DMS53 (cell line): ENCODE measurements at places on chromosomes 4 and X.

GRCh38 chr4:52235552-52236201, 184.6 kb downstream of the SPATA18 start:
- no peak for DNase-seq

GRCh38 chr4:165343353-165344191, 16.1 kb downstream of the MSMO1 start:
- peak; percentile 28 for DNase-seq

DNA sequence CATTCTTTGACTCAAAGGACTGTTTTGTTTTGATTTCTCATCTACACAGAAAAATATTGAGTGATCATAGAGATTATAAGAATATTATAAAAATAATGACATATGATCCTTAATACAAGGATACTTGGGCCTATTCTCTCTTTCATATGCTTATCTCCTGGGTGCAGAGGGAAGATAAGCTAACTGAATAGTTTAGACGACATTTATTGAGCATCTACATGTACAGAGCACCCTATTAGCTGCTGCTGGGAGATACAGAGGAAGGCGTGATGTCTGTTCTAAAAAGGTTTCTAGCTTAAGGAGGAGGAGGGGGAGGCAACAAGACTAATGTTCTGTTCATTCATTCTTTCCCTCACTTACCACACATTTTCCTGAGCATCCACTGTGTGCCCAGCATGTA, 106.8 kb downstream of the HDAC8 start:
- no peak for DNase-seq

- no peak for DNase-seq
Observed at GRCh38 chrX:66654411-66654810, 15.5 kb upstream of the EDA2R start.

GRCh38 chr4:52841682-52842456, 20.2 kb upstream of the RASL11B start:
- DNase-seq: no peak

DNA sequence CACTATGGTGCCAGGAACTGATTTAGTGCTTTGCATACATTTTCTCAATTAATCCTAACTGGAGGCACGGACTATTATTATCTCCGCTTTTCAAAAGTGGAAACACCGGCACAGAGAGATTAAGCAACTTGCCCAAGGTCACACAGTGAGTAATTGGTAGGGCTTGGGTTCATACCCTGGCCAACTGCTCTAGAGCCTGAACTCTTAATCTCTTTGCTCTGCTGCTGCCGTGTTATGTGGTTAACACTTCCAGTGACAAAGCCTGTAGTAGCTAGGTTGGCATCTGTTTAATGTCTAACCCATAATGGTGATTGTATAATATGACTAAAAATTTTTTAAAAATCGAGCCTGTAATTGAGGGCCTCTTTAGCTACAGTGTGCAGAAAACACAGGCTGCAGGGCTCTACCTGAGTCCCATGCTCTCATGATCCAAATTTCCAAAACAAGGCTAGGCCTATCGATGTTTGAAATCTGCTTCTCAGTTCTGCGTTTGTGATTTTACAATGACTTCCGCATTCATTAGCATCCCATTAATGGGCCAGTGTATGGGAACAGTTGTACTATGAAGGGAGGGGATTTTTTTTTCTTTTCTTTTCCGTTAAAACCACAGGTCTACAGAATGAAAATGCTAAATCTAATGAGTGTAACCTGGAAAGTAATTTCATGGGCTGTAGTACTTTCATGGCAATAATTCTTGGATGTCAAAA, 219.3 kb upstream of the JADE1 start:
- DNase-seq: no peak

- DNase-seq: no peak
Observed at GRCh38 chr4:2301806-2302205, 39.9 kb upstream of the MXD4 start.

- DNase-seq: peak; percentile 51
Observed at GRCh38 chr4:80322716-80323115, 12.8 kb upstream of the CFAP299 start.

GRCh38 chr4:65831828-65832227, 161.5 kb upstream of the EPHA5 start:
- no peak for DNase-seq

GRCh38 chrX:152428120-152428519, 23.0 kb downstream of the GABRA3 start:
- DNase-seq: no peak

GRCh38 chr4:114864060-114864459, 249.4 kb downstream of the NDST4 start:
- DNase-seq: no peak

GRCh38 chrX:135984791-135985156, 461 bp upstream of the SLC9A6 start:
- DNase-seq: peak; percentile 18

DNA sequence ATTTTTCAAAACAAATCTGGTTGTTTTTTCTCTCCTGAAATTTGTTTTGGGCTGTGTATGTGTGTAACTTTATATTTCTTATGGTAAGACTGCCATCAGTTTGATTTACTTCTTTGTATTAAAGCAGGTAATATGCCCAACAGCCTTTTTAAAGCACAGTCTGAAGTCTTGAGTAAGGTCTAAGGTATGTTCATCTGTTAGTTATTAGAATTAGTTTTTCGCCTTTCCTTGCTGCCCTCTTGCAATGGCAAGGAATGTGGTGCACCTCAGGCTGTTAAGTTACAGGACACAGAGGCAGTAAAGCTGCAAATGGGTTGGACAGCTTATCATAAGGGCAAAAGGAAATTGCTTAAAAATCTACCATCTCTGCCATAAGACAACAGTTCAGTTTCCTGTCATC, 71.8 kb downstream of the METTL14 start:
- DNase-seq: no peak

DNA sequence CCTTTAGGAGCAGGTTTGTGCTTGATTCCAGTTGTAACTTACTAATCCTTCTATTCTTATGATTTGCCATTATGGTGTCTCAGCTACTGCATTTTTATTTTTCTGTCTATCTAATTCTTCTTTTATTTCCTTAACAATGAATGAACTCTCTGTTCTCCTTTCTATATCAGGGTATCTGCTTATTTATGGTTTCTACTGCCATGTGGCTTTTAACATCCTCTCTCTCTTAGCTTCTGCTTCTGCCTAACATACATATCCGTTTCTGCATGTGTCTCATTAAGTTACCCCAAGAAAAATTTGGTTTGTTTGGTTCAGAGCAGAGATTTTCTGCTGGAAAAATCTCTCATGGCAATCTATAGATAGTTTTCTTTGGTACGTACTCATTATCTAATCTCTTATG, 614.4 kb downstream of the RPA4 start:
- no peak for DNase-seq

GRCh38 chr4:139267301-139267700, 12.7 kb downstream of the MGARP start:
- DNase-seq: peak; percentile 26
